ENCODE measurements at places on chromosomes 11 and 22. TPM values are rescaled to one million over a fixed set of nuclear protein-coding genes. Genes with fewer than 3 reads are reported as not detected.

The PANX2 gene
- 0.76 TPM for polyA plus RNA-seq

The PRR5L gene
- polyA plus RNA-seq = 13.9 TPM

The GAL3ST3 gene
- polyA plus RNA-seq = 7.4 TPM

The HBD gene
- 2.2 TPM for polyA plus RNA-seq

The MAML2 gene
- 34.9 TPM for polyA plus RNA-seq

The KRTAP5-8 gene
- 0.73 TPM for polyA plus RNA-seq

The CCDC116 gene
- polyA plus RNA-seq = 0.18 TPM

The TAF10 gene
- 97.0 TPM for polyA plus RNA-seq

- DNase-seq = no peak
These were observed 849 bp upstream of the TCF20 start for GRCh38 chr22:42271191-42271813.

- DNase-seq = no peak
These were observed 3.6 kb downstream of the PLA2G3 start for GRCh38 chr22:31136711-31137110.

DNA sequence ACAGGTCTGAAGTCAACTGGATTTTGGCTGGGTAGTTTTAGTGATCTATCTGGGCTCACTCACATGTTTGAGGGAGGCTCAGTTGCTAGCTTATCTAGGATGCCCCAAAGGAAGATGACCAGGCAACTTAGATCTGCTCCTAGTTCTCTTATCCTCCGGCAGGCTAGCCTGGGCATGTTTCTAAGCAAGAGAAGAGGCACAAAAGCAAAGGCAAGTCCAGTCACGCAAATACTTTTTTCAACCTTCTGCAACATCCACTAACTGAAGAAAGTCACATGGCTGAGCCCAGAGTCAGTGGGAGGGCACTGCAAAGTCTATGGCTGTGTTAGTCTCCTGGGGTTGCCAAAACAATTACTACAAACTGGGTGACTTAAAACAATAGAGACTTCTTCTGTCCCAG is 32.9 kb upstream of the FSHB start:
- DNase-seq = no peak

DNA sequence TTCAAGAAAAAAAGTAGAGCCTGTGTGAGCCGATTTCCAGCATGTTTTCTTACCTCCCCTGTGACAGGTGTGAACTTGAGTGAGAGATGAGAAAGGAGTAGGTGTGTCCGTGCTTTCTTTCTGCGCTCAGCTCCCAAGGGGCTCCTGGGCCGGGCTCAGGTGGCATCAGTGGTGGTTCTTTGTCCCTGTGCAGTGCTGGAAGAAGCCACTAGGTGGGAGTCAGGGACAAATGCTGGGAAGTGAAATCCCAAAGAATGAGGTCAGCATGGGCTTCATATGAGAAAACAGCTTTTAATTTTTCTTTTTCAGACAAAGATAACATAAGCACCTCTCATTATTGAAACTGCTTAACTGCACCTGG is 57.8 kb downstream of the PPFIBP2 start:
- DNase-seq = peak; percentile 75

DNA sequence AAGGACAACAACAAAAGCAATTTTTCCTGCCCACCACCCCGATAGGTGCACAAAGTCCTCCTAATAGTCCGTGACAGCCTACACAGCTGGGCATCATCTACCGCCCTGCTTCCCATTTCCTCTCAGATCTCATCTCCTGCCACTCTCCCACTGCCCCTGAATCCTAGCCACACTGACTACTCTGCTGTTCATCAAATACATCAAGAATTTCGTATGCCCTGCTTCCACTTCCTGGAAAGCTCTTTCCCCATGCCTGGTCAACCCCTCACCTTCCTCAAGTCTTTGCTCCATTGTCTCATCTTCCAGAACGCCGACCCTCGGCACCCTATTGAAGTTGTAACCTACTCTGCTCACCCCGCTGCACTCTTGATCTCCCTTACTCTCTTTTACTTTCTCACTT is 320.1 kb downstream of the OPCML start:
- no peak for DNase-seq

DNA sequence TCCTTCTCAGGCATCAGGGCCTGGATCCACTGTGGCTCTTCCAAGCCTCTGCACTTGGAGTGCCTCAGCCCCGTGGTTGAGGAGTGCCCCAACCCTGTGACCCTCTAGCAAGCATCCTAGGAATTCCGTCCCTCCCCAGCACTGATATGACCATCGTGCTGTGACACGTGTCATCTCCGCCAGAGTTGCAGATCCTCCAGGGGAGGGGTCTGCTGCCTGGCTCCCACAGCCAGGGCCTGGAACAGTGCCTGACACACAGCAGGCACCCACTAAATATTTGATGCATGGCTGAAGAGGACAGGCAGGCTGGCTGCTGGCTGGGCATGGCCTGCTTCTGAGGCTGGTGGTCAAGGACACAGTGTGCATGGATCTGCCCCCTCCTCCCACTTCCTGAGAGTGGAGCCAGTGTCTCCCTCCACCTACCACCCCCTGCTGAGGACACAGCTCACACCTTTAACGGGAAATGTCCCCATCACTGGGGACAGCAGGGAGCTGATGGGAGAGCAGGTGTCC is 1.7 kb upstream of the CD81 start:
- no peak for DNase-seq

DNA sequence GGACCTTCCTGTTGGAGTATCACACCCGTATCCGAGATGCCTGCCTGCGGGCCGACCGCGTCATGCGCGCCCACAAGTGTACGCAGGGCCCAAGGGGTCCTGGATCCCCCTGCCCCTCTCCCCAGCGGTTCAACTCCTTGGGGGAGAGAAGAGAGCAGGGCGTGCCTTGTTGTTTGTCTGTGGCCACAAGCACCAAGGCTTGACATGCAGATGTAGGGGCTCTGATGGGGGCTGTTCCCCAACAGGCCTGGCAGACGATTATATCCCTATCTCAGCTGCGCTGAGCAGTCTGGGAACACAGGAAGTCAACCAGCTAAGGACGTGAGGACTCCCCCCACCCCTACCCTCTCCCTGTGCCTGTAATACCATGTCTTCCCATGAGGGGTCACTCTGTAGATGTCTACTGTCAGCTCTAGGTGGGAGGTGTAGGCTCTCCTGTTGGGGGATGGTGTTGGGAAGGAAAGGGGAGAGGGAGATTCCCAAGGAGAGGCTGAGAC is 6.8 kb downstream of the CFL1 start:
- no peak for DNase-seq

- DNase-seq = no peak
These were observed 27.1 kb downstream of the PRDM10 start for GRCh38 chr11:129975543-129975942.

- DNase-seq = no peak
These were observed 393.7 kb downstream of the BRD1 start for GRCh38 chr22:49433717-49434611.

Data from right renal pelvis (tissue), 4 donors.